Activated T-cell treated with anti-CD3 and anti-CD28 coated beads, Interleukin-2, amount 50 U/mL, for 4 hours (primary cell): ENCODE measurements at places on chromosomes 11 and 22. TPM values are rescaled to one million over a fixed set of nuclear protein-coding genes. Genes with fewer than 3 reads are reported as not detected.

DNA sequence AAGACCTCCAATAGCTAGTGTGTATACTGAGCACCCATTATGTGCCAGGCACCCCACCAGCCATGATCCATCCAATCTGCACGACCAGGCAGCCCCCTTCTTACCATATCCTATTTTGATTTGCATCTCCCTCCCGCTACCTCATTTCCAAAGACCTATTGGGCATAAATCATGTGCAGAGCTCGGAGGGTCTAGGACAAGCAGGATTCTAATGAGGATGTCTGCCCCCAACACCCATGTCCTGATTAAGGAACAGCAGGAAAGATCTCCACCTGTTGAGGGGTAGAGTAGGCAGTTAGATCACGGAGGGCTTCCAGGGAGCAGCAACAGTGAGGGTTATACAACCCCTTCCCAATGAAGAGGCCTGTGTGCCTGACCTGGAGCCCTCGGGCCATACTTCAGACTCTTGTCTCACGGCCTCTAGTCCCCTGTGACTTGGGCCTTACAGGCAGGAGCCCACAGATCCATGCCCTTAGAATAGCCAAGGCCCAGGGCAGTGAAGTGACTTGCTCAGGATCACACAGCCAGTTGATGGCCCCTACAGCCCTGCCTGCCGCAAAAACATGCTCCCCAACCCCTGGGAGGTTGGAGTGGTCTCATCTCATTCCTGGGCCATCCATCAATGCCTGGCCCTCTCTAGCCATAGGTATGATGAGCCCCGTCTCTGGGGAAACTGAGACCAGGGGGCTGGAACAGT lies 3.5 kb downstream of the RAB3IL1 start:
- no peak for DNase-seq

The ANO5 gene
- total RNA-seq = not detected

- no peak for DNase-seq
Observed at GRCh38 chr22:19055801-19056200, 66.4 kb downstream of the DGCR2 start.

DNA sequence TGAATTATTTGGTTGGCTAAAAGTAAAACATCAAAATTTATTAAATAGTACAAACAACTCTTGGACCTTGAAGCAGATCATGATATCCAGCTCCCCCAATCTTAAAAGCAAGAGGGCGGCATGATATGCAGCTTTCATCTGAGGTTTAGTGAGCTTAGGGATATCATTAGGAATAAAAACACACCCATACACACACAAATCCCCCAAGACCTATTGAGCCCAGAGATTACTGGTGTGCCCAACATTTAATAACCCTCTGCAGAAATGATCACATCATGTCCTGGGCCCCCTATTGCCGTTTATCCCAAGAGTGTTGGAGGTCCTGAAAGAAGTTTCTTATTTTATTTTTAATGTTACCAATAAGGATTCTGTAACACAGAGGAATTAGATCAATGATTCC lies at the start of gene OR8D1:
Gene OR8D1 (minus strand): TSS at position 101 of the 400 bp plus-strand sequence. CDS start 3,183 bp downstream, outside the sequence.
- no peak for DNase-seq
